Uterus (tissue), 4 donors: ENCODE measurements at places on chromosomes 1 and 21. TPM values are rescaled to one million over a fixed set of nuclear protein-coding genes. Genes with fewer than 3 reads are reported as not detected.

GRCh38 chr21:29985866-29986265, 46.1 kb upstream of the GRIK1 start:
- no peak for DNase-seq
- no peak overlapping the region for H3K4me3 ChIP-seq
- H3K27ac ChIP-seq = no peak overlapping the region
- H3K4me1 ChIP-seq = no peaks in the 10 kb centered on the region

GRCh38 chr1:40853885-40854170, 8.3 kb downstream of the CITED4 start:
- H3K27ac ChIP-seq = peak overlapping the region; percentile 76
- no peak overlapping the region for H3K4me3 ChIP-seq
- H3K27me3 ChIP-seq = no peaks in the 10 kb centered on the region
- no peak for DNase-seq
- no peaks in the 10 kb centered on the region for H3K36me3 ChIP-seq
- no peaks in the 10 kb centered on the region for H3K4me1 ChIP-seq

DNA sequence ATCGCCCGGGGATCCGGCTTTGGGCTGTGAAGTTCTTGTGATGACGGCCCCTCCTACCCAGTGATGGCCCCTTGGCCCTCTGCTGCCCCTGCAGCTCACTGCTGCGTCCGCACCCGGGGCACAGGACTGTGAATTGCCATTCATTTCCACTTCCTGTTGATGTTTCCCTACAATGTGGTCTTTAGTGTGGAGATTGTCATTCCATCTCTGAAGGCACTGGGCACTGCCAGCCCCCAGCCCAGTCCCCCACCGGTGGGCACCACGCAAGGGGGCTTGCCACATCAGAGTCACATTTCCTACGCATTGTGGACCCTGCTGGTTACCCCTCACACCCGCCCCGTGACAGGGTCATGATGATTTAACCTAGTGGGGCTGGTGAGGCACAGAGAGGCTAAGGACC, 2.5 kb upstream of the MX2 start:
- H3K4me1 ChIP-seq = no peaks in the 10 kb centered on the region
- H3K27me3 ChIP-seq = no peaks in the 10 kb centered on the region
- no peak for DNase-seq
- H3K36me3 ChIP-seq = no peaks in the 10 kb centered on the region
- no peak overlapping the region for H3K27ac ChIP-seq

GRCh38 chr1:43043695-43044094, 85.0 kb upstream of the SLC2A1 start:
- H3K36me3 ChIP-seq = no peaks in the 10 kb centered on the region
- H3K27me3 ChIP-seq = no peaks in the 10 kb centered on the region
- H3K4me1 ChIP-seq = no peaks in the 10 kb centered on the region
- H3K27ac ChIP-seq = no peak overlapping the region

- no peak overlapping the region for H3K27ac ChIP-seq
- DNase-seq = no peak
- H3K4me1 ChIP-seq = no peaks in the 10 kb centered on the region
- no peaks in the 10 kb centered on the region for H3K36me3 ChIP-seq
- no peak overlapping the region for H3K4me3 ChIP-seq
Measured at GRCh38 chr1:206568256-206568655, 44.0 kb downstream of the EIF2D start.

The CD2 gene
- 0.35 TPM for total RNA-seq

DNA sequence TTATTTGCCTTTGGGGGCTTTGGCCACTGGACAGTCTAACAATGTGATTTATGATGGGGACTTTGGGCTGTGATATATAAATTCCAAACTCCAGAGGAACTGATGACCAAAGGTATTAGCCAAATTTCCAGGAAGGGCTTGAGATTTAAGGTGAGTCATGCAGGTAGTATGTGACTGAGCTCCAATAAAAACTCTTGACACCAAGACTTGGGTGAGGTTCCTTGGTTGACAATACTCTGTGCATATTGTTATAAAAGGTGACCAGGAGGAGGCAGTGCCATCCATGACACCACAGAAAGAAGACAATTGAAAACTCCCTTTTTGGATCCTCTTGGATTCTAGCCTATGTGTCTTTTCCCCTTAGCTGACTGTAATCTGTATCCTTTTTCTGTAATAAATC, 392.7 kb upstream of the LRRC7 start:
- H3K27ac ChIP-seq = no peak overlapping the region
- no peak for DNase-seq
- no peak overlapping the region for H3K4me3 ChIP-seq
- H3K36me3 ChIP-seq = no peaks in the 10 kb centered on the region

DNA sequence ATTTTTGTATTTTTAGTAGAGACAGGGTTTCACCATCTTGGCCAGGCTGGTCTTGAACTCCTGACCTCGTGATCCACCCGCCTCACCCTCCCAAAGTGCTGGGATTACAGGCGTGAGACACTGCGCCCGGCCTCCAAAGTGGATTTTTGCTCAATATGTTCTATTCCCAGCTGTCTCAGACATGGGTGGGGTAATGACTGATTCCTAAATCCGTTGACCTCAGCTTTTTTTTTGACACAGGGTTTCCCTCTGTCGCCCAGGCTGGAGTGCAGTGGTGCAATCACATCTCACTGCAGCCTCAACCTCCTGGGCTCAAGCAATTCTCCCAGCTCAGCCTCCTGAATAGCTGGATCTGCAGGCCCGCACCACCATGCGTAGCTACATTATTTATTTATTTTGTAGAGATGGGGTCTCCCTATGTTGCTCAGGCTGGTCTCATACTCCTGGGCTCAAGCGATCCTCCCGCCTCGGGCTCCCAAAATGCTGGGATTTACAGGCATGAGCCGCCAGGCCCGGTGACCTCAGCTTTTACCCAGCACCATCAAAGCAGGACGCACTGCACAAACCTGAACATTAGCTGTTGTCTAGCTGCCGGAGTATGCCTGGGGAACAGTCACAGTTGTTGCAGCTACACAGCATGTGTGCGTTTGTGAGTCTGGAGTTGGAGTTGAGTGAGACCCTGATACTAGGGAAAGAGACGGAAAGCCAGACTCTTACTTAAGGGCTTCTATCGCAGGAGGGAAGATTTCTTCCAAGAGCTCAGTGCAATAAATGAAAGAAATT, 43.7 kb upstream of the PSEN2 start:
- H3K27ac ChIP-seq = peak overlapping the region; percentile 96
- H3K4me1 ChIP-seq = peaks cover 7% of the 10 kb centered on the region
- no peaks in the 10 kb centered on the region for H3K36me3 ChIP-seq

DNA sequence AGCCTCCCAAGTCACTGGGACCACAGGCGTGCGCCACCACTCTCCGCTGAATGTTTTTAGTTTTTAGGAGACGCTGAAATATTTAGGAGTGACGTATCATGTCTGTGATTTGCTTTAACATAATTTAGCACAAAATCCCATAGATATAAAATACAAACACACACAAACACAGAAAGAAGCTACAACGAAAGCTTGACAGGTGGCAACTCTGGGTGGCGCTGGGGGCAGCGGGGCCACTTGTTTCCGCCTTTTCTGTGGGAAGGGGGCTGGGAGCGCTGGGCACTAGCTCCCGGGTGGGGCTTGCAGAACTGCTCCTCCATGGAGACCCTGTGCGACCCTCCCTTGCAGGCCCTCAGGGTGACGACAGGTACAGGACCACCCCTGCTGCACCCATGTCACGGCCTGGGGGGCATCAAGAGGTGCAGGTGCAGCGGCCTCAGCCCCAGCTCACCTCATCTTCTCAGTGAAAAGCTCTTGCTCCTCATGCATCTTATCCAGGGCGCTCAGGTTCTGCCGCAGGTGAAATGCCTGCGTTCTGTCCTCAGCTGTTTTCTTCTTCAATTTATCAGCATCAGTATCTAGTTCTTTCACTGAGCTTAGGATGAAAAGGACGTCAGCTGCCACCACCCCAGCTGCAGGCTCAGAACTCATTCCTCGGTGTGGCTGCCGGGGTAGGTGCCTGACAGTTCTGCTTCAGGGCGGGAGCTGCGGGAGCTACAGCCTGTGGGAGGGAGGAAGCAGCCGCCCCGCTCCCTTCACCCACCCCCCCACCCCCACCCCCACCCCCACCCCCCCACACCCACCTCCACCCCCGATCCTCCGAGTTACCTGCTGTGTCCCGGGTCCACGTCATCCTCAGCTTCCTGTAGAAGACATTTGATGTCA, 15.3 kb downstream of the CFAP74 start:
- H3K27me3 ChIP-seq = no peaks in the 10 kb centered on the region
- no peaks in the 10 kb centered on the region for H3K36me3 ChIP-seq
- no peaks in the 10 kb centered on the region for H3K4me1 ChIP-seq
- no peak for DNase-seq

GRCh38 chr1:102640872-102641271, 467.4 kb downstream of the COL11A1 start:
- DNase-seq = no peak
- no peaks in the 10 kb centered on the region for H3K4me1 ChIP-seq
- H3K27ac ChIP-seq = no peak overlapping the region
- H3K27me3 ChIP-seq = no peaks in the 10 kb centered on the region
- no peaks in the 10 kb centered on the region for H3K36me3 ChIP-seq
- H3K4me3 ChIP-seq = no peak overlapping the region
